ENCODE measurements at places on chromosomes 2 and 18.

DNA sequence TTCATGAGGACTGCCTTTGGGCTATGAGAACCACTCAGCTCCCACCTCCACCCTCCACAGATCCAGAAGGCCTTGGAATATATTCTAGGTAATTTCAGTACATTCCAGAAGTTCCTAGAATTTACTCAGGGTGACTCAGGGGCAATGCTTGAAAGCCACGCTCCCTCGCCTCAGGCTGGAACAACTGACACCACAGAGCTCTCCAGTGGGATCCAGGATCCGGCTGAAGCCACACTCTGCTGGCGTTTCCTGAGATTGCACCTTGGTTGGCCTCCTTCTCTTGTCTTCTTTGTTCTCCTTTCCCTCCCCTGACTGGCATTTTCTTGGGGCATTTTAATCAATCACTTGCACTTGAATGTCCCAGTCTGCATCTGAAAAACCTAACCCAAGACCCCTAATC lies 92.6 kb upstream of the KCNE4 start:
- DNase-seq, result no peak

GRCh38 chr2:181146171-181146570 lies 165.8 kb downstream of the UBE2E3 start:
- no peak for DNase-seq

GRCh38 chr2:67579806-67580205 lies 182.7 kb downstream of the ETAA1 start:
- no peak for DNase-seq

DNA sequence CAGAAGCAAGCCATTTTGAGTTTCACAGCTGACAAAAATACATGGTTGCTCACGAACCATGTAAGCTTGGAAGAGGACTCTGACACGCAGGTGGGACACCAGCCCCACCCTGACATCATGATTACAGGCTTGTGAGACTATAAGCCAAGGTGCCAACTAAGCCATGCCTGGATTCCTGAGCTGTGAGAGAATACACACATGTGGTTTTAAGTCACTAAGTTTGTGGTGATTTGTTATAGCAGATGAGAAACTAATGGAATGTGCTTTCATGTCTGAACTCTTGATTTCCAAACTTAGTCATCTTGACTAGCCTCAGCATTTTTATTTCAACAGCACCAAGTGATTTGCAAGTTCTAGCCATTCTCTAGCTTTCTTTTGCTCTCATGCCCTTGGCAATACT lies 676.1 kb upstream of the CELF4 start:
- no peak for DNase-seq

DNA sequence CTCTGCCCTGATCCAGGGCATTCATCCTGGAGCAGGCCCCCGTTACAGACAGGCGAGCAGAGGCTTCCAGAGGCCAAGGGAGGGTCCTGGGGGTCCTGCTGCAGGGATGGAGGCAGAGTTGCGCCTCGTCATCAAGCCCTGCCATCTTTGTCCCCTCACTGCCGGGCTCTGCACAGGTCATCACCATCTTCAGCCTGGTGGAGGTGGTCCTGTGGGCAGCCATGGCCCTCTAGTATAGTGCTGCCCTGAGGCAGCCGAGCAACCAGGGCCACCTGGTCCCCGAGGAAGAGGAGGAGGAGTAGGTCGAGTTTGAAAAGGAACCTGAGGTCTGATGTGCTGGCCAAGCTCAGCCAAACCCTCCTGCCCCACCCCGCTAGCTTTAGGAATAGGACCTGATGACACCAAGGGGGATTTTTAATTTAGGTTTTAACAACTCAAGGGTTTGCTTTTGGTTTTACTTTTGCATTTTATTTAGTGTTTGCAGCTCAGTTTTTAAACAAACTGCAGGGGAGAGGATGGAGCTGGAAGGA lies 8.8 kb upstream of the ALPI start:
- DNase-seq, result no peak

- no peak for DNase-seq
Observed at GRCh38 chr2:118250001-118250400, 161.7 kb downstream of the INSIG2 start.

GRCh38 chr18:40883271-40883670 lies 1071.8 kb upstream of the PIK3C3 start:
- no peak for DNase-seq

DNA sequence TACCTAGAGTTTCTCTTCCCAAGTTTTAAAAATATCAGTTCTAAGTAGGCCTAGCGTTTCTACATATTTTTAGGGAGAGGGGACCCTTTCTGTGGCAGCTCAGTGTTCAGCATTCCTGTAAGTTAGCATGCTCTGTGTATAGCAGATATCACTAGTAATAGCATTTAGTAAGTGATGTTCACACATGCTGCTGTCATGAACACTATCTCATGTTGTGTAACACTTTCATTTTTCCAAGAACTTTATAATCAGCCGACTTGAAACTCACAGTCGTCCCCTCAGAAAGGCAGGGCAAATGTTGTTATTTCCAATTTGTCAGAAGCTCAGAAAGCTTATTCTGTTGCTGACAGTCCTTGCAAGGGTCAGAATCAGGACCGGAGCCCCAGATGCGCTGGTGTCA lies 267.7 kb downstream of the ALPK2 start:
- no peak for DNase-seq
